Frontal cortex (tissue), 4 donors: ENCODE measurements at places on chromosomes 4 and X.

GRCh38 chrX:5390376-5390775 lies 838.3 kb downstream of the NLGN4X start:
- DNase-seq: no peak

DNA sequence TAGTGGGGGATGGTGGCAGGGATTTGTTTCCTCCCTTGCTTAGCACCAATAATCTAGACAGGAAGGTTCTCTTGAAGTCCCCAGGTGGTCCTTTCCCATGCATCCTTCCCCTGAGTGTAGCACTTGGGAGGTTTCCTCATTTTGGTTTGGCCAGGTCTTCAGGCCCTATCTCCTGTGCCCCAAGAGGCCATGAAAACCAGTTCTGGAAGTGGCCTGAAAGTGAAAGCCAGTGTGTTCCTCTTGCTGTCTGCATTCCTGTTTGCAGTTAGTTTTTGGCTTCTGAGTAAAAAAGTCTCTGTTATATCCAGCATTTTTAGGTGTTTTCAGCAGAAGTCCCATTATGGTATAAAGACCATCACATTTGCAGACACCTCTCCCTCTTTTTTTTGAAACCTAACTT lies 59.5 kb downstream of the MTM1 start:
- DNase-seq: no peak

GRCh38 chr4:110950731-110951130 lies 327.9 kb upstream of the PITX2 start:
- no peak for DNase-seq

DNA sequence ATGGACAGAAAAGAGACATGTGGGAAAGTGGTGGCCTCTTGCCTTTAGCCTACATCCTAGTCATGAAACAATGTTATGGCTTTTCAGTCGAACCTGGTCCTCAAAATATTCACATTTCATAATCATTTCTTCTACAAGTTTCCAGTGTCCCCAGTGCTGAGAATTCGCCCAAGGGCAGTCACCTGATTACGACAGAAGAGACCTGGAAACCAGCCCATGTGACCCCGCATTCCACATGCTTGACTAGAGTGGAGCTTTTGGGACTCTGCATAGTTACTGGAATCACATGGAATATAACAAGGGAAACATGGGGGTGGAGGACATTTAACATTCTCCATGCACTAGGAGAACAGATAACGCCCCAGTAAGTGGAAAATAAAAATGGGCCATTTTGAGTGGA lies 100.1 kb downstream of the PPARGC1A start:
- no peak for DNase-seq

DNA sequence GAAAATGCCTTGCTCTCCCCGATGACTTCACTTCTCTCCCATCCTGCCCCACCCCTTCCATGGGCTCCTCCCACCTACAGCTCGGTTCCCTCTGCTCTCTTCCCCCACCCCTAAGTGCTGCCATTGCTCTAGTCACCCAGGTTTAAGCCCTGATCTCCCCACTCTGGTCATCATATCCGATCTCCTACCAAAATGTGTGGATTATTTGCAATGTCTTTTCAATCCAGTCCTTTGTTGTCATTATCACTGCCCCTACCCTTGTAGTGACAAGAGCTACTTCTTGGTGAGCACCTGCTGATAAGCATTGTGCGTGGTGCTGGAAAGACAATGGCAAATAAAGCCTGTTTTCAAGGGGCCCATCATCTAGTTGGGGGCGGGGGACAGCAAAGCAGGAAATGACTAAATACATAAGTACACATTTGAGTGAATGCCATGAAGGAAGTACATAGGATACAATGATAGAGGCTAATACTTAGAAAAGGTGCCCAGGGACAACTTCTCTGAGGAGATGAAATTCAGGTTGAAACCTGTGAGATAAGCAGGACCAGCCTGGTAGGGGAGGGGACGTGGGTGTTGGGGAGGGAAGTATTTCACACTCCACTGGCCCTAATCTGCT lies 63.8 kb downstream of the DLG3 start:
- DNase-seq: no peak

DNA sequence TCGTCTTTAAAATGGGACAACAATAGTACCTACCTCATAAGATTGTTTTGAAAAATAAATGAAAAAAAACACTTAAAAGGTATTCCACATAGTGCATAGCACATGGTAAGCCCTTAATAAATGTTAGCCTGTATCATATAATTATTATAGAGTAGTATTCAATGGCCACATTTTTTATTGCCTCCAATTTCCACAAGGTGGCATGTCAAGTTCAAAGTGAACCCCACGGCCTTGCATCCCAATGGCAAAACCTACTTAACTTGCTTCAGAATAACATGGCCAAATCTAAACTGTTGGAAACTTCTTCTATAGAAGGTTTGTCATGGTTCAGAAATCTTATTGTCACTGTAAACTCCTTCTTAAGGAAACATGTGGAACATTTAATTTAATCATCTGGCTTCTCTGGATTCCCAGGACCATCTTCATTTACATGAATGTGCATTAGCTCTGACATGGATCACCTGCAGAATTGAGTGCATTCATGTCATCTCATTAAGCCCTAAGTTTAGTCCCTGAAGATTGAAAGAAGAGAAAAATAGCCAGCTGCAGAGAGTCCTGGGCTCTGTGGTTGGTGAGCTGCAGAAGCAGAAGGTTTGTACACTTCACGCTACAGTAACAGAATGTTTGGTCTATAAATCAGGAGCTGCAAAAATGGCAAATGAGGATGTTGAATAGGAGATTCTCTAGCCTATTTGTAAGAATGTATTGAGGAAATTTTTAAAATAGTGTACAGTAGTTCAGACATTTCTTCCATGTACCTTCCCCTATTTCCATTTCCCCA lies 61.0 kb downstream of the ANXA3 start:
- peak; percentile 10 for DNase-seq

GRCh38 chr4:164571593-164572390 lies 182.1 kb upstream of the SMIM31 start:
- no peak for DNase-seq
